ENCODE measurements at places on chromosomes 11 and 22. TPM values are rescaled to one million over a fixed set of nuclear protein-coding genes. Genes with fewer than 3 reads are reported as not detected.

The TMPRSS6 gene
- not detected for total RNA-seq

The ACRV1 gene
- total RNA-seq, result 0.73 TPM

DNA sequence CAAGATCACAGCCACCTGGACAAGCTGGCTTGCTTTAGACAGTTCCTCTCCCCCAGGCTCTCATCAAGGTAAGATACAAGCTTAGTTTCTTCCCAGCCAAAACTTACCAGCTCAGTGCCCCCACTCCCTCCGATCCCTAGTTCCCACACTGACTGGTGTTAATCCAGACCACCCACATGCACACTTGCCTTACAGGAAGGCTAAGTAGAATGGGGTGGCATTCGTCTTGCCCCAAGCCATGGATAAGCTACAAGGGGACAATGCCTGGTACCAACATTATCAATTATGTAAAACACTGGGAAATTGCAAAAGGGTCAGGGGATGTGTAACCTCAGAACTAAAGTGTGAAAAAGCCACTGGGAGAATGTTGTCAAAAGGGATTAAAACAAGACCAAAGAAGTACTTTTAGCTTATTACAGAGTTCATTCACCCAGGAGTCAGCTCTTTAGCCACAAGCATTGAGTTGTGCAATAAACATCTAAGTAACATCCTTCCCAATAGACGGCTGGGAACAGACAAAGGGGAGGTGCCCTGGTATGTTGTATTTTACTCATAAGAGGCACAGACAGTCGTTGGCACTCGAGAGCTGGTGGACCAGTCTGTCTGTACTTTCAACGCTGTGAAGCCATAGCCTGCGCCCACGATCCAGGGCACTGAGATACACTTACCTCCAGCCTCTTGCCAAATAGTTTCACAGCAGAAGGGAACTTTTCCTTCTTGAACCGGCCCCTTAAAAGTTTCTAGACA is 1.1 kb downstream of the DHCR7 start:
- peak overlapping the region; percentile 91 for H3K4me3 ChIP-seq
- peaks cover 31% of the 10 kb centered on the region for H3K36me3 ChIP-seq
- no peaks in the 10 kb centered on the region for H3K27me3 ChIP-seq
- DNase-seq, result no peak
- peaks cover 65% of the 10 kb centered on the region for H3K4me1 ChIP-seq
- peak overlapping the region; percentile 94 for H3K27ac ChIP-seq

GRCh38 chr22:50215297-50216054 is 14.7 kb downstream of the SELENOO start:
- DNase-seq, result no peak
- H3K27me3 ChIP-seq, result no peaks in the 10 kb centered on the region
- peaks cover 25% of the 10 kb centered on the region for H3K36me3 ChIP-seq

DNA sequence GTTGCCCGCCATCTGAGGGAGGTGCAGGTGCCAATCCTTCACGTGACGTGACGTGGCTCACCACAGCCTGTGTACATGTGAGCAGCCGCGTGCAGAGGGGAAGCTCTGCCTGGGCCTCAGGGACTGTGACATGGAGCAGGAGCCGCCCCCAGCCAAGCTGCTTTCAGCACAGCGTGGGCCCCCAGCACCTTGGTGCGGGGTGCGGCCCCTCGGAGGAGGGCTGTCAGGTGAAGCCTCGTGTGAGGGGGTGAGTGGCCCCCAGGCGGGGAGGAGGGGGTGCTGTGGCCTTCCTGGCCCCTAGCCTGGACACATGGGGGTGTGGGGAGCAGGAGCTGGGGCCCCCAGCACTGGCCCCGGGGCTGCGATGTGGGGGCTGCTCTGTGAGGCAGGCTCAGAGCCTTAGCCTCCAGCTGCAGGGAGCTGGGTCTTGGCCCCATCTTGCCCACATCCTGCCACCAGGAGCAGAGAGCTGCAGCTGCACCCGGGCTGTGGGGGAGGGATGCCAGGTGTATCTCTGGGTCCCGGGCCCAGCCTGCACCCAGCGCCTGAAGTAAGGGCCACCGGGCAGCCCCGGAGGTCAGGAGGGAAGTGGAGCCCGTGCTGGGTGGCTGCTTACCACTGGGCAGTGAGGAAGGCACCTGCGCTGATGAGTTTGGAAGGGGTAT is at the start of gene ADORA2A:
TSS of gene ADORA2A (plus strand) at position 100 of the 665 bp plus-strand sequence. CDS start 5,806 bp downstream, outside the sequence.
- H3K27ac ChIP-seq, result no peak within 1 kb of the TSS
- peaks cover 14% of the 10 kb centered on the region for H3K4me1 ChIP-seq
- DNase-seq, result no peak
